NCI-H2227 treated with DMSO at 0.1 percent for 48 hours (cell line): ENCODE measurements at places on chromosomes 2 and 18.

- no peak for DNase-seq
Measured at GRCh38 chr2:22604136-22604535, 780.8 kb upstream of the KLHL29 start.

DNA sequence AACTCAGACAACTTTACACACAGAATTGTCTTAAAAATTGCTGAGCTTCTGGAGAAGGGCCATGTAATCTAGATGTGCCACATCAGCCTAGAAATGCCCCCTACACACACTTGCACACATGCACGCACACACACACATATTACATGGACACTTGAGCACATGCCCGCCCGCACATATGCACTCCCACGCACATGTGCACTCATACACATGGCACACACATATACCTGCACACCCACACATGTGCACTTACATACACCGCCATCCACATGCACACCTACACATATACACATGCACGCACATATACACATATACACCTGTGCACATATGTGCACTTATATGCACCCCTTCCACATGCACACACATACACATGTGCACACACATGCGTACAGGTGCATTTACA lies 213.7 kb downstream of the SEPTIN10 start:
- DNase-seq: no peak

GRCh38 chr2:174593041-174593440 lies 4.6 kb downstream of the WIPF1 start:
- peak; percentile 69 for DNase-seq

DNA sequence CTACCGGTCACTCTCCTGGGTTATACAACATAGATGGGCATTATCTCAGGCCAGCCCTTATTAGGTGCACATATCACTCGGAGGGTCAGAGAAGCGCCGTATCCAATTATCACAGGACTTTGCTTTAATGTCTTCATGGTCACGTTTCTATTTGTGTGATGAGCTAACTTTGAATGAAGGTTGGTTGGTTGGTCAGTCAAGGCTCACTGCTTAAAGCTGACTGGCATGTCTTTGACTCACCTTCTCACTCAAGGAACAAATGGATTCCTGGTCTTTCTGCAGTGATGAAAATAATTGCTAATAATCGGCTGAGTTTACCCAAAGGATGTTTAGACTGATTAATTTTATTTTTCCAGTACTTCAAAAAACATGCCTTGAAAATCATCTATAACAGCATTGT lies 39.7 kb downstream of the COLEC12 start:
- DNase-seq: no peak

DNA sequence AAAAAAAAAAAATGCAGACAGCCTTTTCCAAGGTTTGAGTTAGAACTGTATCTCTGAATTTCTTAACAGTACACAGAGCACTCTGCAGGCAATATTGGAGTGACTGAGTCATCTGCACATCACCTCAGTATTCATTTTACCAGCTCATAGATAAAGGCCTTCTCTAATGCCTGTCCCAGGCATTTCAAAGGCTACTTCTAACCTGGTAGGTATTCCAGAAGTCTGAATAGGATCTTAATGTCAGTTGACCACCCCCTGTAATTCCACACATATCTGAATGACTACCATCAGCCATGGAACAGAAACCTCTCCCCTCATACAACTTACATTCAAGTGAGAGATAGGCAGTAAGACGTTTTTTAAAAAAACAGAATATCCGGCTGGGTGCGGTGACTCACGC lies 9.0 kb downstream of the METTL21A start:
- DNase-seq: no peak

DNA sequence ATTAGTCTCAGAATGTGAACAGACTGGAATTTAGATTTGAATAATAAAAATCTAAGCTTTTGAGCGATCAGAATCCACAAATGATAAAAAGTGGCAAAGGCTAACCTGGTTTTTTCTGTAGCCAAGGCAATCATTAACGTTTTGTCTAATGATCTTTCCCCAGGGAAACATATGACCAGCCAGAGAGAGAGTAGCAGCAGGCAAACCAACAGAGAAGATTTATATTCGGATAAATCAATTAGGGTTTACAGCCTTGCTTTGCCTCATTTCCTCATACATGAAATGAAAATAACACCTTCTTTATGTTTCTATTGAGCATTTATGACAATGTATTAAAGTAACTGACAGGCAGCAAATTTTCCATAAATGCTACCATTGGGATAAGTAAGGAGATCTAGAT lies 14.5 kb downstream of the TIA1 start:
- DNase-seq: no peak

DNA sequence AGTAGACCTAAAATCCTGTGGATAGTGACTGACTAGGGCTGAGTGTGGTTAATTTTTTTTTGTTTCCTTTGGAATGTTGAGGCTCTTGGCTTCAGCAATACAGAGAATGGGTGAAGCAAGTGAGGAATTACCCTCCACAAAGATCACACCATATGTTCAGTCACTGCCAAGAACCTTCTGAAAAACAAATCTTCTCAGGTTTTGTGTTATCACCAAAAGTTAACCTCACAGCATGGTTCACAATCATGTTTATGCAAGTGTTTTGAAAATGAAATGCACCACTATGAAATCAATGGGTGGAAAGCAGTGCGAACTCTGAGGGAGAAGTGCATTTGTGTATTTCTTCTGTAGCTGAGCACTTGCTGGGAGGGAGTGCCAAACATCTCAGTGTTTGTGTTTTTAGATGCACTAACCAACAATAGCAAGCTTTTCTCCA lies 44.4 kb downstream of the SPATS2L start:
- DNase-seq: no peak

- no peak for DNase-seq
Measured at GRCh38 chr18:69974365-69974764, 26.7 kb upstream of the CD226 start.

DNA sequence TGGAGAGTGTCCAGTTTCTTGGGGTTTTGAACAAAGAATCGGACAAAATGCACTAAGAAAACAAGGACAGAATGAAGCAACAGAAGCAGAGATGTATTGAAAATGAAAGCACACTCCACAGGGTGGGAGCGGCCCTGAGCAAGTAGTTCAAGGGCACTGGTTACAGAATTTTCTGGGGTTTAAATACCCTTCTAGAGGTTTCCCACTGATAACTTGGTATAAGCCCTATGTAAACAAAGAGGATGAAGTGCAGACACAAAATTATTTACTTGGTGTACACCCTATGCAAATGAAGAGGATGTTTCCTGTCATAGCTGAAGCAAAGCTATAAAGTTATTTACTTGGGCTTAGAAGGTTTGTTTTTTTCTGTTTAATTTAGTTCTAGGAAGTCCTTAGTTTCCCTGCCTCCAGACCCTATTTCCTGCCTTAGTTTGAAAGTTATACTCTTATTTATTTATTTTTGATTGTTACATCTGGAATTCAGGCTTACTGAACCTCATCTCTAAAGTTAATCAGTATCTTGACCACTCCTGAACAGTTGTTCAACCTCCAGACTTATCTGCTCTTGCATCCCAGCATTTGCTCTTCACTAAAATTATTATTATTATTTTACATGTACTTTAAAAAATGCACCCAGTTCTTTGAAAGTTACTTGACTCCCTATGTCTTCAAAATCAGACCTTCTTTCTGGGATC lies 193.5 kb downstream of the SPP2 start:
- DNase-seq: no peak

DNA sequence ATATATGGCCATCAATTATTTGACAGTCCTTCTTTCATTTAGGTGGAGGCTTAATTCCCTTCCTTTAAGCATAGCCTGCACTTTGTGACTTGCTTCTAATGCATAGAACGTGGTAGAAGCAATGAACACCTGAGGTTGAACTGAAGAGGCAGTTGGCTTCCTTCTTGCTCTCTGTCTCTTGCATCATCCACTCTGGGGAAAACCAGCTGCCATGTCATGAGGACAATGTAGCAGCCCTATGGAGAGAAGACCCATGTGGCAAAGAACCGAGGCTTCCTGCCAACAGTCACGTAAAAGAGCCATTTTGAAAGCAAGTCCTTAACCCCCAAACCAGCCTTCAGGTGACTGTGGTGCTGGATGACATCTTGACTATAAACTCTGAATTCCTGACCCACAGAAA lies 46.8 kb downstream of the ATOH8 start:
- no peak for DNase-seq

DNA sequence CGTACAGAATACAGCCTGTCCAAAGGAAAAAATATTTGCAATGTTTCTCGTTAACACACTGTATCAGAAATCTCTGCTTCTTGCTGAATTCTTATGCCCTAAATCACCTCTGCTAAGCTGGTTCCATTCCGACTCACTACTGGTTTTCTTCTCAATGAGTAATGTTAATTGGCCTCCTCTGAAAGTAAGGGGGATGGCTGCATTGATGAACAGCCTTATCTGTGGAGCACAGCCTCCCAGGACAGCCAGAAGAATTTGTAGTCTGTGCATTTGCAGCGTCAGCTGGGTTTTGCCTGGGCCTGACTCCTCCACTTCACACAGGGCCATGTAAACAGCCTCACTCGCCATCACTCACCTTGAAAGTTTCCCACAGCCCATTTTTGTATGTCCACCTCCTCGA lies 127.7 kb downstream of the RNF152 start:
- no peak for DNase-seq

DNA sequence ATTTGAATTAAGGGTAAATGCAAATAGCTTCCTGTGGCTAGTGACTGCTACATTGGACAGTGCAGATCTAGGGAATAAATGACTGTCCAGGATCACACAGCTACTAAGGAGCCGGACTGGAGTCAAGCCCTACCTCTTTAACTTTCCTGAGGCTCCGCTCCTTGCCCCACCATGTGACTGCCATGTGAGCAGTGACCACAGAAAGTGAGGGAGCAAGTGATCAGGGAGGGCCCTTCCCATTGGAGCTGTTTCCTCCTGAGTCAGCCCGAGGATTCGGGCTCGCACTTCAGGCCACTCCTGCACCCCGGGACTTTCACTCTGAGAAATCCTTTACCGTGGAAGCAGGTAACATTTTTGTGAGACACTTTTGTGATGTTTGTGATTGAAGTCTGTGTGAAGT lies 198.0 kb downstream of the ANKRD30B start:
- no peak for DNase-seq

DNA sequence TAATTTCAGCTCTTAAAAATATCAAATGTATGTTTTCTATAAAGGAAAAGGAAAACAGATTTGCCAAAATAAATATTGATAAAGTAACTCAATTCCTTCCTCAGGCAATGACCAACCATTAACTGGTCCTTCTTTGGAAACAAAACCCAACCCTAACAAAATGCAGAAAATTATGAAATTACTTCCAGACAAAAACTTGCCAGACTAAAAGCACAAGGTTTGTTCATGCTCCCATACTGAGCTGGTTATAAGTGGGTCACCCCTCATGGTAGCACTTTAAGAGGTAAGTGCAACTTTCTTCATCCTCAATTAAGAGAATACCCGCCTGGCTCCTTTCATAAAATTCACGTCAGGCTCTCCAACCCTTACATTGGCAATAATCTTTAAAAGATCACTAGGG lies 31.1 kb upstream of the TTC32 start:
- DNase-seq: no peak

DNA sequence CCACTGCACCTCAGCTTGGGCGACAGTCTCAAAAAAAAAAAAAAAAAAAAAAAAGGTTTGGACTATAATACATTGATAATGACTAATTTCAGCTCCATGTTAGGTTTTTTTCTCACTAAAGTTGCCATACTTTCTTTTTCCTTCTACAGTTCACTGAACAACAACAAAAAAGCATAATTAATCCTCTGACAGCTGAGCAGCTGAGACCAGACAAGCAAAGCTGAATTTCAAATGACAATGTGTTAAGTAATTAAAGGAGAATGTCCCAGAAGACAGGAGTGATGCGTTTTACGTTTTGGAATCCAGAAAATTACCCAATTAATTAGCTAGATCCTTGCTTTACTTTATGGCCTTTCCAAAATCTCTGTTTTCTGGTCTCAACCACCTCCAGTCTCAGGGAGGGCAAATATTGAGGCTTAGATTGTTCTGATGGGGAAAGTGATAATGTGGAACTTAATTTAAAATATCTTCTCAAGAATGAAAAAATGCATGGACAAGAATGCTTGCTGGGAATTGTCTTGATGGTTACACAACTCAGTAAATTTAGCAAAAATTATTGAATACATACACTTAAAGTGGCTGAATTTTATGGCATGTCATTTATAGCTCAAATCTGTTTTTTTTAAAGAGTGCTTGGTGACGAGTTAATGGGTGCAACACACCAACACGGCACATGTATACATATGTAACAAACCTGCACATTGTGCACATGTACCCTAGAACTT lies 17.4 kb upstream of the RMDN2 start:
- DNase-seq: no peak

- DNase-seq: no peak
Measured at GRCh38 chr2:71672826-71673795, 219.8 kb downstream of the DYSF start.

- no peak for DNase-seq
Measured at GRCh38 chr2:88209521-88210131, 39.5 kb downstream of the THNSL2 start.

- no peak for DNase-seq
Measured at GRCh38 chr2:30439296-30439695, 7.8 kb upstream of the LCLAT1 start.

DNA sequence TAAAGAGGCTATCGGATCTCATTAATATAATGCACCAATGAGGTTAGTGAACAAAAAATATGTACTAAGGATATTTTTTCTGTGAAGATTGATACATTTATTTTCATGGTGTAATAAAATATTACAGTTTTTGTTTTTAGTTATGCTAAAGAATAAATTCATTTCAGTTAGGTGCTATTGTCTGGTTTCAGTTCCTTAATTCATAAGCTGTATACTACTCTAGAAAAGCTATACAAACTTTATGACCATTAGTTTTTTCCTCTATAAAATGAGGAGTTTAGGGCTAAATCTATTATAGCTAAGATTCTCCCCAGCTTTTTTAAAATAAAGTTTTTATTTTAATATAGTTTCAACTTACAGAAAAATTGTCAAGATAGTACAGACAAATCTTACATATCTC lies 1311.7 kb upstream of the NXPH2 start:
- no peak for DNase-seq

GRCh38 chr2:23628926-23629771 lies 244.2 kb downstream of the KLHL29 start:
- no peak for DNase-seq

- DNase-seq: no peak
Measured at GRCh38 chr2:43592443-43592842, 3.4 kb downstream of the THADA start.

- DNase-seq: no peak
Measured at GRCh38 chr2:198702796-198703195, 754.9 kb downstream of the SATB2 start.
